ENCODE measurements at places on chromosomes 4 and X.

DNA sequence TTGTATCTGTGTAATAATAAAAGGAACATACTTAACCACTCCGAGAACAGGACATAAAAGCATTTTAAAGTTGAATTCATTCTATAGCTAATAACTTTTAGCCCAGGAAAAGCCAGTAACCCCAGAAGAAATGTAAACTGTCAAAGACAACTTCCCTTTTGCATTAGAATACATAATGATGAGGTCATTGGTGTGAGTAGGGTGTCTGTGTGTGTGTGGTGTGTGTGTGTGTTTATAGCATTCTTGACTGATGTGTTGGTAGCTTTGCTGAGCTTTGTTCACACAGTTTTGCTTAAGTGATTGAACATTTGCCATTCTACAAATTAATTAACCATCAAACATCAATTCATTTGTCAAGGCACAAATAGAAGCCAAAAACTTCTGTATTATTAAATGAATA, 559.6 kb downstream of the ARAP2 start:
- no peak for DNase-seq

DNA sequence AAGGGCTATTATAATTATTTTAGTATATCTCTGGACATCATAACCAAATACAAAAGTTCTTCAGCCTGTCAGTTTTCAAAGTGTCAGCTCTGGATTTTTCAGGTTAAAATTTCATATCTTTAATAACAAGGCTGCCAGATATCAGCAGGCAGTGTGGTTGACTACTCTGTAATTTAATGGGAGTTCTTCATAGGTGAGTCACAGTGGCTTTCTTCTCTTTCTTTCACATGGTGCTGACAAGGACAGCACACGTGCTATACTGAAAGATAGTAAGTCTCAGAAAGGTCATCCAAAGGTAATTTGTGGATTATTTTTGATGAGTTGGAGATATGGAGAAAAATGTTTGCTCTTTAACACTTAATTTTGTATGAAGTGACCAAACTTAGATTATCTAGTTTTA, 43.2 kb downstream of the GALNT7 start:
- DNase-seq = no peak

DNA sequence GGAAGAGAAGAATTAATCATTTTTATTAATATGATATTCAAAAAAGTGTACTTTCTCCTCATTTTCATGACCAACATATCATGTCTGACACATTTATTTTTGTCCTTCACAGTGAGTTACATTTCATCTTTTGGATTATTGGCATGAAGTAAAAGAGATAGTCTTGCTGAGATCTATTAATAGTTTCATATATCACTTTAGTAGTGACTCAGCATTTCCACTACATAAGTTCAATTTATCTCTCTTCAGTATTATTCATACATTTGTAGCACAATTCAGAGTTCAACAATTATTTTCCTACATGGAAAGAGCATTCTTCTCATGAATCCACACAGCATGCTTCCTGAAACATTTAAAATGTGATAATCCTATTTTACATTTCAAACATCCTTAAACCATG, 1461.1 kb downstream of the TECRL start:
- no peak for DNase-seq

GRCh38 chr4:74056114-74056857, 17.8 kb upstream of the CXCL3 start:
- DNase-seq = no peak

- DNase-seq = no peak
Observed at GRCh38 chr4:187929024-187929423, 66.5 kb upstream of the ZFP42 start.

DNA sequence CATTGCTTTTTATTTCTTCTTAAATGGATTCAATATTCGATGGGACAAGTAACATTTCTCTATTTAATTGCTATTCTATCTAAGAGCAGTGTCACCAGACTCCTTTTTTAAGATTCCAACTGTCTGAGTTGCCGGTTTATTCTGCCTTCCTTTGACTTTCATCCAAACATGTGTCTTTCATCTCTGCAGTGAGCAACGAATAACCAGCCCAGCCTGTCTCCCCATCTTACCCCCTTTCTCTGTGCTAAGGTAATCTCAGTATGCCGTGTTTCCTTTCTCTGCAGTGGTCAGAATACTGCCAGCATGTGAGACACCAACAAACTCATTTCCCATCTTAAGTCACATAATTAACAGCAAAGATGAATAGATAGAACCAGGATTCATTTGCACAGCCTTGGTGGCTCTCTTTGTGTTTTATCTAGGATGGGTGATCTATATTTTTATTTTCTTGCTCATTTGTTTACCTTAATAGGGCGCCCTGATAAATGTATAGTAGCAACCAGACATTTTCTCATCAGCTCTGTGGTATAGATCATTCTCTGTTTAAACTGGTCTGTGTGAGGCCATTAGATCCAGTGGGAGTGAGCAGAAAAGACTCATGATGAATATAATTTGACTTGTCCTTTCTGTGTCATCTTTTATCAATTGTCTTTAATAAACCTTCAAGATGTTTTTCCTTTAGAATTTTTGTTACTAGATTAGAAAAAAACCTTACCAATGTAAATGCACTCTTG, 394.8 kb upstream of the IGFBP7 start:
- DNase-seq = no peak

DNA sequence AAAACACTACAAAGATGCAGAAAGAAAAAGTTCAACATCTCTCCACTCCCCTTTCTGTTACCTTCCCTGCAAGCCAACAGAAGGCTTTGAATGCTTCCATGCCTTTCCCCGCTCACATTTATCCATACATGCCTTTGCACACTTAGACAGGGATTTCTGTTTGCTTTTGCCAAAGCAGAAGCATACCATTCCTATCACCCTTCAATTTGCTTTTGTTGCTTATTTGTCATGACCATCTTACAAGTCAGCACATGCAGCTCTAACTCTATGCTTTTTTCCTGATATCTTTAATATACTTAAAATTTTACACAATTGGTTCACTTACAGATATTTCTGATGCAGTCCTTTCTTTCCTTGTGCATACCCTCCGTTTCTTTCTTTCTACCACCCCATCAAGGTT, 169.6 kb downstream of the CORIN start:
- DNase-seq = no peak

- DNase-seq = no peak
Observed at GRCh38 chrX:11449613-11450012, 156.4 kb downstream of the AMELX start.

GRCh38 chrX:74419864-74420195, 1.5 kb upstream of the SLC16A2 start:
- DNase-seq = peak; percentile 32

DNA sequence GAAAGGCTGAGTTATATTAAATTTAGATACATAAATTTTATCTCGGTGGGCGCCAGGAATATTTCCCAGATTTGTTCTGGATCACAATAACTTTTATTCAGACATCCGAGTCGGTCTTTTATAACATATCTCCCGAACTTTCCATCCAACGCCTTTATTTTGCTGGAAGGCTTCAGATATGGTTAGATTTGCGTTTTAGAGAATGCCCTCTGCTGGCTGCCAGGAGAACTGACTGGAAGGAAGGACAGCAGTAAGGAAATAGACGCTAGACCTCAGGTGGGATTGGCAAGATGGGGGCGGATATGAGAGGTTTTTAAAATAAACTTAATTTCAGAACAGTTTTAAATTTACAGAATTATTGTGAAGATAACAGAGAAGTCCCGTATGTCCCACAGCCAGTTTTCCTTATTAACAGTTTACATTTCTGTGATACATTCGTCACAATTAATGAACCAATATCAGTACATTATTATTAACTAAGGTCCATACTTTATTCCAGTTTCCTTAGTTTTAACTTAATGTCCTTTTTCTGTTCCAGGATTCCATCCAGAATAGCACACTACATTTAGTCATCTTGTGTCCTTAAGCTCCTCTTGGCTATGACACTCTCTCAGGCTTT, 4.6 kb upstream of the KANTR start:
- DNase-seq = peak; percentile 84

DNA sequence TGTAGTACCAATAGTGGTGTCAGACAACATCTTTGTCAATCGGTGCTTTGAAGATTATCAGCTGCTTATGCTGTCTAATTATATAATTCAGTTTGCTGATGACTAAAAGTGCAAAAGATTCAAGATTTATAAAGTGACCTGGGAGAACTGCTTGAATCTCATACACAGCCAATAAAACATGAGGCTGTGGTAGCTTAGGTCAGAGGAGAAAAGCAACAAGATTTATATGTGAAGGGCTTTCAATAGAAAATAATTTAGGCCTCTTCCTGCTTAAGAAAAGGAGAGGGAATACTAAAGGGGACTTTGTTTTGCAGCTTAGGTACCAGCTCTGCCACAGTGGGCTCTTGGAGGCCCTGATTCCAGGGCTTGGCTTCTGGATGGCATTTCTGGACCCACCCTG, 111.0 kb upstream of the MAD2L1 start:
- DNase-seq = no peak

DNA sequence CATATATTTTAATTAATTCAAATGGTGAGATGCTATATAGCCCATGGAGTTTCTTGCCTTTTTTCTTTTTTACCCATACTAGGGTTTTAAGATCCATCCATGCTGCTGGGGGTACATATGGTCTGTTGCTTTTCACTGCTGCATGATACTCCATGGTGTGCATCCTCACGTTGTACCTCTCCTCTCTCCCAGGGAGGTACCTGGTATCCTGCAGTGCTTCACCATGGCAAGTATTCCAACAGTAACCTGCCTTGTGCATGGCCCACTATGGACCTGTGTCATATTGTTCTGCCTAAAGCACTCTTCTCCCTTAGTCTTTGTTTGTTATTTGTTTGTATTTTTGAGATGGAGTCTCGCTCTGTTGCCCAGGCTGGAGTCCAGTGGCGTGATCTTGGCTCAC, 114.3 kb upstream of the GPC4 start:
- DNase-seq = no peak

DNA sequence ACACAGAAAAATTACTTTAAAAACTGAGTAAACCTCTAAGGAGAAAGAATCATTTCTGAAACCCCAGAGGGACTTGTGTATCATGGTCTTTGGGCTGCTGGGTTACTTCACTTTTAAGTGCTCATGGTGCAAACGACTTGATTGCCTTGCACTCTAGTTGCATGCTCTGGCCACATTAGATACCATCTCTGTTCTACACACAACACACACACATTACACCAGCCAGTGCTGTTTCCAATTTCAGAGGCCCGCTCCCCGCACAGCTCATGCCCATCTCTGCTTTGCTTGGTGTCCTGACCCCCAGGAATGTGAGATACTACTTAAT, 2.1 kb downstream of the PPP3CA start:
- DNase-seq = no peak
